ENCODE measurements at places on chromosomes 1 and 21.

DNA sequence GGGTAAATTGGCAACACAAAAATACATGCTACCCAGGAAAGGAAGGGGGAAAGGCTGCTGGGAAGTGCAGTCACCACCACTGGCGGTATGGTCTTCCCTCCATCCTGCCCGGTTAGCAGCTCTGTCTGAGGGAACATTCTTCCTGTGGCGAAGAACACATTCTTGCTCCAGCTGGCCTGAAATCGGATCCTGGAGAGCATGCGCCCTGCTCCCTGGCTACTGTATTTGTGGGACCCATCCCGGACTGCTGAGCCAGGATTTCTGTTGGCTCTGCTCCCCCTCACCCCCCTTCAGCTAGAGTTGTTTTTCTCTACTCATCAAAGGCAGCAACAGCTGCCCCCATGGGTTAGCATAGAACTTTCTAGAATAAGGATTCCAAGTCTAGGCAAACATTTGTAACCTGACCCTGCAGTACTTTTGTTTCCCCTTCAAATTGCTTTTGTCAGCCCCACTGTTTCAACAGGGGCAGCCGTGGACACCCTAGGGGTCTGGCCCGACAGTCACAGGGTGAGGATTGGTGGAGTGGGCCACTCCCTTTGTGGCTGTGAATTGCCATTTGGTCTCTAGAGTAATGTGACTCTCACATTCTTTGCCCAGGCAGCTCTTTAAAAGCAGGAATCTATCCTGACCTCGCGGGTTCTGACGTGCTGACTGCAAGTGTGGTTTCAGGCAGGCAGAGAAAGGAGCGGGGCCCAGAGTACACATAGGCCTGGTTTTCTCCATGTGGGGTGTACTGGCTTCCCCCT is 157.7 kb downstream of the TOMM20 start:
- no peak for DNase-seq

DNA sequence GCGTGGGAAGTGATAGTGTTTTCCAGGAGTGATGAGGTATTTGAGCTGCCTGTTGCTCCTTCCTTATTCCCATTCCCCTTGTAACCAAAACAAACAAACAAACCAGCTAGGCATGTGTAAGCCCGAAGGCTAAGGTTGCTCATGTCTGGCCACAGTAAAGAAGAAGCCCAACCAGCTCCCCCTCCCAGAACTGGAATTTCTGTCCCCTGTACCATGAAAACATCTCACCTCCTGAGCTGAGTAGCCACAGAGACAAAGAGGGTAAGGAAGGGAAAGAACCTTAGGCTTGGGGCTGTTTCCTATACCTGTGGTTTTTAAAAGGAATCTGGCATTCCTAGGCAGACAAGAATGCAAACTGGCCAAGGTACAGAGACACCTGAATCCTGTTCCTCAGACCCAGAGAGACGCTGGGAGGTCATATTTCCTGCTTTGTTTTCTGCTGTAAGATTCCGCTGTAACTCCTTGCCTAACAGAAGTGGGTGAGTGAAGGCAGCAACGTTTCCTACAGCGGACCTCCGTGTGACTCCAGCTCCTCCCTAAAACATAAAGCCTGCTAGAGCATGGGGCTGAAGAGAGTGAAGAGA is 41.7 kb upstream of the RAB4A start:
- DNase-seq: no peak

DNA sequence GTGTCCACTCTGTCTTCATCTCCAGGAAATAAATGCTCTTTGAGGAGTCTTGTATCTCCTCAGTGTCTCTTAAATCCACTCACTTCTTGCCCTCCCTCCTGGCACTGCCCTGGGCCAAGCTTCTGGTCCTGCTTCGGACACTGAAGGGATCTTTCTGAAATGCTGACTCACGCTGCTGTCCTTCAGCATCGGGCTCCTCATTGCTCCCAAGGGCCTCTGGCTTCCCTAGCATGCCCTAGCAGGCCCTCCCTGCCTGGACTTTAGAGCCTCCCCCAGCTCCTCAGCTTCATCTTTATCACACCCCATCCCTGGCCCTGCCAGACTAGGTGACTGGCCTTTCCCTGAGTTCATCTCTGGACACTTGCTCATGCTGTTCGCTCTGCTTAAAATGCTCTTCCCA is 96.6 kb downstream of the FOXD2 start:
- no peak for DNase-seq

GRCh38 chr1:155254228-155254713 is 1.0 kb downstream of the ENTREP3 start:
- DNase-seq: no peak

DNA sequence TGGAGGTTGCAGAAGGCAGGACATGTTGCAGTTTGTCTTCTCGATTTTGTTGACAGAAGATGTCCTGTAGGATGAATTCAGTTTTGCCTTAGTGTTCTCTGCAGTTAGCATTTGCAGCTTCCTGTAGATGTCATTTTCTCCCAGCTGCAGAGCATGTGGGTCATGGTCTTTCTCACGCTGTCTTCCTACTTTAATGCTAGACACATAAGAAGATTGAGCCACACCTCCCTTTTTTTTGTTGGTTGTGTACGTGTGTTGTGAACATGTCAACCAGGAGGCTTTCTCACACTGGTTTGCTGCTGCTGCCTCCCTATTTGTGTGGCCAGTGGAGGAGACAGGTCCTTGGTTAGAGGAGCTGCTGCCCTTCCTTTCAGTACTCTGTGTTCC is 110.7 kb downstream of the VPS13D start:
- DNase-seq: no peak

DNA sequence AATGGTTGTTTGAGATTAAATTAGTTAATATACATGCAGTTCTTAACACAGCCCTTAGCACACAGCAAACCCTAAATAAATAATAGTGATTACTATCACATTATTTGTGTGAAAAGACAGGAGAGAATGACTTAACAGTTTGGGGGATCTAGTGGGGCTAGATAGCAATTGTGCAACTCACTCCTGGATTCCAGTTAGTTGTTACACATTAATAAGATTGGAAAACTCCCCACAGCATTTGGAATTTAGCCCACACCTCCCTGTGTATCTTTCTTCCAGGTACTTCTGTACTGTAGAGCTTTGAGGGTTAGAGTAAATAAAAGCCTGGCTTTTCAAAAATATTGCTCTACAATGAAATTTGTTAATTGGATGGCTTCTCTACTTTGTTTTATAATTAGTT is 93.2 kb downstream of the KCTD3 start:
- no peak for DNase-seq

GRCh38 chr1:112527266-112528010 is 18.7 kb downstream of the WNT2B start:
- no peak for DNase-seq

- no peak for DNase-seq
Observed at GRCh38 chr1:177427811-177428210, 257.1 kb downstream of the BRINP2 start.

DNA sequence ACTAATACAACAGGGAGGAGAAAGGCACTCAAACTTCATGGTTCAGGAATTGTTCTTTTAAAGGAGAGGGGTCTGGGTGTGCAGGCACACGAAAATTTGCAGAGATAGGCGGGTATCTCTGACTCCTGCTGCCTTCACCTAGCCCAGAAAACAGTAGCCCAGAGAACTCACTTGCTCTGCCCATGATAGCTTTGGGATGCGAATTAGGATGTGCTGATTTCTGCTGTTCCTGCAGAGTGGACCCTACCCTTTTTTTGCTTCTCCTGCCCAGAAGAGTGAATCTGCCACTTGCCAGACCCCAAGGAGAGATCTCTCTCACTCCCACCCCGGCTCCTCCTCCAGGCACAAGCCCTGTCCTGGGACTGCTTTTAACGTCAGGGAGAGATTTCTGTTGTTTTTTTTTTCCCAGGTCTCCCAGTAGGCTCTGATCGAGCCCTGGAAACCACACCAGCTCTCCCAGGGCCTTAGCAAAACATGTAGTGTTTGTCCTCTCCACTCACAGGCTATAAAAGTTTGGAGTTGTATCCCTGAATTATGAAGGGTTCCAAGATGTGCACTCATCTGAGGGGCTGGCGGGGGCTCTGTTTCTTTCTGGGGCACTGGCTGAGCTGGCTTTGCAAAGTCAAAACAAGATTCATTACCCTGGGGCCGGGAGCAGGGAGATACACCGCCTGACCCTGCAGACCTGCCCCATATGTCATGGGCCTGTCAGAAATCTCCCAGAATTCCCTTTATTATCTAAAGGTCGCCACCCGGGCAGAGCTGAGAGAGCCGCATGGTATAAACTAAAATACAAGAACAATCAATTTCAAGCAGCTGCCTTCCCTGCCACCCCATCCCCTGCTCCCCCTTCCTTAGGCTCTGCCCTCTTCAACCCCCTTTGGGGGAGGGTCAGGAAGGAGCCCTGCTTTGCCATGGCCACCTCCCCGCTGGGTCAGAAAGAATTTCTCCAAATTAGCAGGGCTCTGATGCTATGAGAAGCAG is 17.9 kb downstream of the PLXNA2 start:
- DNase-seq: no peak

DNA sequence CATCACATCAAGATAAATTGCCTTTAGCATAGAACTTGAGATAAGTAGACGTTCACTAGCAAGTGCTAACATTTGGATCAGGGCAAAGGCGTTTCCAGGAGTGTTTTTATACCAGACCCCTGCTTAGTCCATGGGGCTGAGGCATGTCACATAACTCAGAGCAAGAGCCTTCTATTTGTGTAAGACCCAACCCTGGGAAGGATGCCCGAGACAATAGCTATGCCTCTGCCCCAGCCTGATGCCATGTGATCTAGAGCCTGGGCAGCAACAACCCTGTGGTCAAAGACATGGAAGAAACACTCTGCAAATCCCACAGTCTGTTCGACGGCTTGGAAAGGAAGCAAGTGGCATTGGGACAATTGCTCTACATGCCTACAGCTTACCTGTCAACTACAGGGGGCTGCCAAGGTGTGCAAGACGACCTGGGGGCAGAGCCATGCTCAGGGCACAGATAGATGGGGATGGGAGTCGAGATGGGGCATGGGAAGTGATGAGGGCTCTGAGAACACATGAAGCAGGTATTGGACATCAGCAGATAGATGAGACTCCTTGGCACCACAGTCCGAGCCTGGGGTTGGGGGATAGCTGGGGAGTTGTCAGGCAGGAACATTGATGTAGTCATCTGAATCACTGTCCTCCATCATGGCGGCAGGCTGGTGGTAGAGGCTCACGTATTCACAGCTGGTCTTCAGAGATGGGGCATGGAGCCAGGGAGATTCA is 7.3 kb downstream of the IL24 start:
- no peak for DNase-seq

DNA sequence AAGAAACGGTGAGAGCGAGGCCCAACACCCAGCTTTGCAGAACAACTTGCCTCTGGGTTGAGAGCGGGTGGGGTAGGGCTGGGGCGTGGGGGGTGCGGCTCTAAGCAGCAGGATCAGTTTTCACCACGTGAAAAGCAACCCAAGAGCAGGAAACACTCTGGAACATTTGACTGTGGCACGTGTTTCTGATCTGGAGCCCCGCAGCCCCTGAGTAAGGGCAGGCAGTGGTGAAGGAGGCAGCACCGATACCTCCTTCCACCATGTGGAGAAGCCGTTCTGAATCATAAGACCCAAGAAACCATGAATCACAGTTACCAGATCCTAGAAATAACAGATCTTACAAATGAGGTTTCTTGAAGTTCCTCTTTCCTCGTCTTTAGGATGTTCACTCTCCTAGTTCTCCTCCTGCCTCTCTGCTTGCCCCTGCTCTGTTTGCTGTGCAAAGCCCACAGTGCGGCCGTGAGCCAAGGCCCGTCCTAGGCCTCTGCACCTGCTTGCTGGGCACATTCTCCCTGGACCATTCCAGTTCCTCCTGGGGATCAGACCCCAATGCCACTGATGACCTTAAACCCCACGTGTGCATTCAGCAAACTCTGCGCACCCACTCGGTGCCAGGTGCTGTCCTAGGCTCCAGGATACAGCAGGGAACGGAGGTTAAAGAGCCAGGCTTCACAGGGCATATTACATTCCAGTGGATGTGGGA is 31.9 kb downstream of the SLC1A7 start:
- no peak for DNase-seq

- no peak for DNase-seq
Observed at GRCh38 chr1:18530587-18531502, 50.1 kb downstream of the KLHDC7A start.

DNA sequence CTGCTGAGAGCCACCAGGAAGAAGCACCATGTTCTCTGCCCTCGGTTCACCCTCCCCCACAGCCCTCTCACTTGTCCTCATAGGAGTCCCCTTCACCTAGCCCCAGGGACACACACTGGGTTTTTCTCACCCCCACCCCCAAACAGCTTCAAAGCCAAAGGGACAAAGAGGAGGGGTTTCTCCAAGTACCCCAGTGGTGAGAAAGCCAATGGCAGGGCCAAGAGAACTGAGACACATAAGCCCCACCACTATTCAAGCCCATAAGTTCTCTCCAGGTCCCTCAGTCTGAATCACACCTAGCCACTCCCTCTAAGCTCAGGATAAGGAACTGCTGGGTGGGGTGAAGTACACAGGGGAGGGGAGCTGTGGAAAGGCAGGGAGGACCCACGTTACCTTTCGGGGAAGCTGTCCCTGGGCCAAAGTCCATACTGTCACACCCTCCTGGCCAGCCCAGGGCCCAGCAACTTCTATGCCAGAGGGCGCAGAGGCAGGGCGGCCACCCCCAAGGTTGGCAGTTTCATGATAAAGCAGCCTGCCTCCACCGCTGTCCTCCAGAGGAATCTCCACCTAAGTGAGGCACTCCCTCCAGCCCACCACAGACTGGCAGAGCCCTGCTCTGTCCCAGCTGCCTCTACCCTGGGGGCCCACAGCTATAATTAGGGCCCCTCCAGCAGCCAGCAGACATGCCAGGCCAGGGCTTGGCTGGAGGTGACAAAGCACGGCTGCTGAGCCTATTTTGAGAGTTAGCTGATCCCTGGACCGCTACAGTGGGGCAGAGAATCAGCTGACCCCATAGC is 39.0 kb upstream of the PPP1R15B start:
- DNase-seq: no peak

DNA sequence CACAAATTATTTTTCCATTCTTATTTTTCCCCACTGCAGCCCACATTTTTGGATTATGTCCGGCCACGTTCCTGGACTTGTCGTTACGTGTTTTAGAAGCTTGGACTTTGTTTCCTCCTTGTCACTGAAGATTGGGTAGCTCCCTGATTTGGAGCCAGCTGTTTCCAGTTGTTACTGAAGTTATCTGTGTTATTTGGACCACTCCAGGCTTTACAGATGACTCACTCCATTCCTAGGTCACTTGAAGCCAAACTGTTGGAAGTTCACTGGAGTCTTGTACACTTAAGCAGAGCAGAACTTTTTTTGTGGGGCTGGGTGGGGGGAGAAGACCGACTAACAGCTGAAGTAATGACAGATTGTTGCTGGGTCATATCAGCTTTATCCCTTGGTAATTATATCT is 12.2 kb upstream of the AXDND1 start:
- no peak for DNase-seq

DNA sequence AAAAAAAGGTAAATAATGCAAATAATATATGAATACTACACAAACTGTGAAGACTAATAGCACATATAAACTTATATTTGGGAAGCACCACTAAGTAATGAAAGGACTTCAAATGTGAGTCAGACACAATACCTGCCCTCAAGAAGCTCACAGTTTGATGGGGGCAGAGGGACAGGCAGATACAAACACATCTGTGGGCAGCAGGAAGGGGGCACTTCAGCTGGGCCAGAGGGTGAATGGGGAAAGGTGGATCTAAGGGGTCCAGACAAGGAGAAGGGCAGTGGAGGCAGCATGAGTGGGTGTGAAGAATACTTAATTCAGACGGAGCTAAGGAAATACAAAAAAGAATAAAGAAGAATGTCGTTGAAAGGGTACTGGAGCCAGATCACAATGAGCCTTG is 114.2 kb downstream of the TGFBR3 start:
- no peak for DNase-seq
